ENCODE measurements at places on chromosomes 7 and 10.

- no peak for DNase-seq
These were observed 34.0 kb upstream of the EZH2 start for GRCh38 chr7:148918058-148918596.

GRCh38 chr7:75915416-75916156, 631 bp downstream of the POR start:
- DNase-seq: no peak

GRCh38 chr10:8047452-8048280, 6.8 kb upstream of the GATA3 start:
- no peak for DNase-seq

GRCh38 chr7:150403376-150404171, 24.4 kb downstream of the ZNF775 start:
- DNase-seq: no peak

- no peak for DNase-seq
These were observed 160.5 kb upstream of the TNRC18 start for GRCh38 chr7:5584096-5584495.

DNA sequence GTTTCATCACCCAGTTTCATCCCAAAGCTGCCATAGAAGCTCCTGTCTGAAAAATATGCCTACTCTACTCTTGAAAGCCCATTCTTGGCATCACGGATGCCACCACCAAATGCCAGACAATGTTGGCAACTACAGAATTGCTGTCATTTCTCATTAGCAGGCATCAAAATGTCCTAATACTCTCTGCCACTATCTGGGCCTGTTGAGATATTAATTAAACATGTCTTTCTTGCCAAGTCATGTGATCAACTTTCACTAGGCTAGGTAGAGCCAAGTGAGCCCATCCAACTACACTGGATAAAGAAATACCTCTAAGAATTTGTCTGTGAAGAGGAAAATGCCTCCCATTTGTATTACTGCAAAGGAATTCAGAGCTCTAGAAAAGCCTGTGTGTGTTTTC, 1093.3 kb upstream of the C7orf33 start:
- DNase-seq: no peak
